Activated naive CD4-positive, alpha-beta T cell (primary cell): ENCODE measurements at places on chromosomes 3 and 15.

GRCh38 chr3:71432044-71432975 lies 151.2 kb downstream of the FOXP1 start:
- DNase-seq, result no peak

GRCh38 chr3:187678726-187679268 lies 8.6 kb upstream of the SST start:
- no peak for DNase-seq

GRCh38 chr3:161508852-161509477 lies 12.4 kb downstream of the OTOL1 start:
- no peak for DNase-seq

GRCh38 chr3:129329858-129330257 lies 51.2 kb downstream of the HMCES start:
- no peak for DNase-seq

DNA sequence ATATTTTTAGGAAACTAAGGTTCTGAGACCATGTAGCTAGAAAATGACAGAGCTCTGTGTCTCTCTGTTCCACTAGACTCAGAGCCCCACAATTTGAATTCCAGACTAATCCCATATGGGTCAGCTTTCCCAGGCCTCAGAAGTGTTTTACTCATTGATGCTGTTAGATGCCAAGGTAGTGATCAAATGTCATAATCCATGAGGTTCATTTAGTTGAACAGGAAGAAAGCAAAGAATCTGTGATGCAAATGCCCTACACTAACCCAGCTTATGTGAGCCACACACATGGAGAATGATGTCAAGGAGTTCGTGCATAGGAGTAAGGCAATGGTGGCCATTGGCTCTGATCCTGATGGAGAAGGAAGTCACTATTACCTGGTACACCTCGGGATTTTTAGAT lies 363.4 kb upstream of the RARB start:
- no peak for DNase-seq

GRCh38 chr3:63478990-63479660 lies 173.3 kb upstream of the SNTN start:
- no peak for DNase-seq

GRCh38 chr15:51401872-51402517 lies 60.5 kb downstream of the GLDN start:
- DNase-seq, result no peak

GRCh38 chr15:101305820-101306255 lies 10.8 kb upstream of the SNRPA1 start:
- DNase-seq, result no peak

DNA sequence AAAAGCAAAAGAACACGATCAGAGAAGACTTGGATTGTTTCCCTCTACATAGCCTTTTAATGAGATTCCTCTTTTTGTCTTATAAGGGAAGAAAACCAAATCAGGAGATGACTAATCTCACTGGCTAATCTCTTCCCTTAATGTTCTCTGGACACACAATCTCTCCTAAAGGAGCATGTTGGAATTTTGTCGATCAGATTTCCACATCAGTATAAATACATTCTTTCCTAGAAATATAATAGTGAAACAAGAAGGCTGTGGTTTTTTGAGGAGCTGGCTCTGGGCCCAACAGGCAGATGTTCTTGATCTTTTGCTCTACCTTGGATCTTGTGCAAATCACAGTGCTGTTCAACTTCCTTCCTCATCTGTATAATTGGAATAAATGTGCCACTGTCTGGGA lies 94.0 kb downstream of the GTPBP8 start:
- no peak for DNase-seq

DNA sequence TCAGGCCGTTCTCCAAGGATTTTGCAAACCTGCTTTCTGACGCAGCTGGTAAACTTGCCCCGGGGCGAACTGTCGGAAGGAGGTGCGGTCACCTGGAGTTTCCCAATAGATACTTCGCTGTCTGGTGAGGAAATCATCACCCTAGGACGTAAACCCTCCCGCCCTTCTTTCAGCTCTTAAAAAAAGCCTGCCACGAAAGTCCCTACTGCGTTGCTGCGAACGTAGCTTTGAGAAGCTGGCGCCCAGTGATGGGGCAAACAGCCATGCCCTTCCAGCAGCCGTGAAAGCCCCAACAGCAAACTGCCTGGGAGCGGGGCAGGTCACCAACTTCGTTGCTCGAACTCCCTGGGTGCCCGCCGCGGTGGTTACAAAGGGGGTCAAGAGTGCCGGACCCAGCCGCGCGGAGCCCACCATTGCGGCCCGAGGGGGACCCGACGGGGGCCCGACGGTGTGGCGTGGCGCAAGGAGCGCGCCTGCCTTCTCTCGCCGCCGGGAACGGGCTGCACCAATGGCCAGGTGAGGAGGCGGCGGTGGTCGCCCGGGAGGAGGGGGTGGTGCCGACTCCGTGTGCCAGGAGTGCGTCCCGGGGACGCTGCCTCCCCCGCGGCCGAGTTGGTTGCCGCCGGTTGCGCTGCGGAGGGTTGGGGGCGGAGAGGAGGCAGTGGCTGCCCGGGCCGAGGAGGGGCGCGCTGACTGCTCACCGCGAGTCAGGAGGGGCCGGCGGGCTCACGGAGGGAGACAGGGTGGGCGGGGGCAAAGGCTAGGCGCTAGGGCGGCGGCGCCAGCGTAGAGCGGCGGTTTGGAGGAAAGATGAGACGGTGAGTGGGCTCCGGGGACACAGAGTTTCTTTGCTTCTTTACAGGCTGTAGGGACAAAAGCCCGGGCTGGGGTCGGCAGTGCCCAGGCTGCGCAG lies at the start of gene PHLDB2:
Gene PHLDB2 (plus strand): TSS at position 205 of the 913 bp plus-strand sequence. CDS start 24,813 bp downstream, outside the sequence.
- DNase-seq, result no peak

DNA sequence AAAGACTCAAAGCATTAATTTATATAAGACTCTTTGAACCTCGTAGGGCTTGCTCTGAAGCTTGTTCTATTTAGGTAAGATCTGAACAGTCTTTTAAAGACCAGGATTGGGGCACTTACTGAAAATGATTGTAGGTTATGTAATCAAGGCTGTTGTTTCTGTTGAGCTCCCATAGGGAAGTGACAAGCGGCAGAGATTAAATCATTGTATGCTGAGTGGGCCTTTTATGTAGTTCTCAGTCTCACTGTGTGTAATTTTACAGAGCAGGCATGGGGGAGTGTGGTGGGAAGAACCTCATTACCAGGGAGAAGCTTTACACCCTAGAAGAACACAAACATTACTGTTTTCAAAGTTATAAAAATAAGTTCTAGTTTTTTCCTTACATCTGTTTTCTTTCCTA lies 160.0 kb upstream of the SNTN start:
- no peak for DNase-seq

GRCh38 chr3:86147119-86147518 lies 843.8 kb downstream of the VGLL3 start:
- DNase-seq, result no peak

DNA sequence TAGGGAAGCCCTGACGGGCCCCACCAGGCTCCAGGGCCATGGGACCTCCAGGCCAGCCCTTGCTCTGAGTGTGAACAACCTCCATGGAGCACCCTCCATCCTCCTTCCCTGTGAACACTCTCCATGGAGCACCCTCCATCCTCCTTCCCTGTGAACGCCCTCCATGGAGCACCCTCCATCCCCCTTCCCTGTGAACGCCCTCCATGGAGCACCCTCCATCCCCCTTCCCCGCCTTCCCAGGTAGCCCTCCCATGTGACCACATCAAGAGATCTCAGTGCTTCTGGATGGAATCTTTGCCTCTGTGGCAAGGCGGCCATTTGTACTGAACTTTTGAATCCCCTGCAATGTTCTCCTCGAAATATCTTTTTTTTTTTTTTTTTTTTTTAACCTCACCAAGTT lies 66.5 kb downstream of the CHSY1 start:
- no peak for DNase-seq

- DNase-seq, result no peak
Observed at GRCh38 chr3:115980709-115981108, 357.4 kb downstream of the GAP43 start.

- no peak for DNase-seq
Observed at GRCh38 chr15:87387766-87388165, 868.8 kb downstream of the NTRK3 start.

DNA sequence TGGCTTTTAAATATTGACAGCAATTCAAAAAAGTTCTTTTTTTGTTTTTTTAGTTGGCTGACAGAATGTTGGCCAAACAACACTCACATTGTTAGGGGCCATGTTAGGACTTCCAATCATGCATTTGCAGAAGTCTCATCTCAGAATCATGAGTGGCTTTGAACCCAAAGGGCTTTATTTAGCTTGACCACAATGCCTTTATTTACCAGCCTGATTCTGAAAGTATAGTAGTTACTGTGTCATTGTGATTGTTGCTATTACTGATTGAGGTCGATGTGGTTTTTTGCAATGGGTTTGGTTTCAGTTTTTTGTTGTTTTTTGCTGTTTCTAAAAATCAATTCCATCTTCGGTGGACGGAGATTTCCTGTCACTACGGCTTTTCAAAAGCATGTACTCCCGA lies 7.2 kb downstream of the GLDN start:
- DNase-seq, result no peak

- no peak for DNase-seq
Observed at GRCh38 chr3:8320711-8321458, 180.7 kb upstream of the LMCD1 start.

- no peak for DNase-seq
Observed at GRCh38 chr3:140706360-140706759, 28.5 kb downstream of the TRIM42 start.

- no peak for DNase-seq
Observed at GRCh38 chr3:137610723-137611122, 153.4 kb upstream of the SOX14 start.

GRCh38 chr3:193826159-193826795 lies 233.3 kb downstream of the OPA1 start:
- DNase-seq, result no peak

DNA sequence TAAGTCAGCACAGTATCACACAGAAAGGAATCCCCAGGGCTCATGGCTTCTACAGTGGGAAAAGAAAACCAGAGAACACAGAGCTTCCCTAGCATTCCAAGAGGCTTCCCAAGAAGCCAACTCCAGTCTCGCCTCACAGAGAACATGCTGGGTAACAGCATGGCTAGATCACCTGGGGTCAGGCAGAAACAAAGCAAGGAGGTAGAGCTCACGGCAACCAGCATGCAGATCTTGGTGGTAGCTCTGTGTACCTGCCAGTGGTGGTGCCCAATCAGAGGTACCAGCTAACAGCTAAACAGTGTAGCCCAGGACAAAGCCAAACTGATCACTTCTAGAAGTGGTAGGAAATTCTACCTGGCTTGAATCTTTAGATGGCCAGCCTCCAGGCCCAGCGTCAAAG lies 31.3 kb downstream of the POLQ start:
- no peak for DNase-seq

DNA sequence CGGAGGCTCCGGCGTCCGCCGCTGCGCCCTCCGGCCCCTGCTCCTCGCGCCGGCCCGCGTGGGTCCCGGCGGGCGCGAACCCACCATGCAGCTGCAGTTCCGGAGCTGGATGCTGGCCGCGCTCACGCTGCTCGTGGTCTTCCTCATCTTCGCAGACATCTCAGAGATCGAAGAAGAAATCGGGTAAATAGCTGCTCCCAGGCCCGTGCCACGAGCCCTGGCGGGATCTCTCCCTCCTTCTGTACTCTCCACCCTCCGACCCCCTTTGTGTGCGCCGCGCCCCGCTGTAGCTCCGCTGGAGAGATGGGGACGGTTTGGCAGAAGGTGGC lies 263 bp downstream of the ST8SIA2 start:
- DNase-seq, result no peak

GRCh38 chr3:133531981-133532380 lies 41.5 kb upstream of the CDV3 start:
- no peak for DNase-seq

GRCh38 chr15:96327155-96327741 lies 3.3 kb upstream of the NR2F2 start:
- no peak for DNase-seq

DNA sequence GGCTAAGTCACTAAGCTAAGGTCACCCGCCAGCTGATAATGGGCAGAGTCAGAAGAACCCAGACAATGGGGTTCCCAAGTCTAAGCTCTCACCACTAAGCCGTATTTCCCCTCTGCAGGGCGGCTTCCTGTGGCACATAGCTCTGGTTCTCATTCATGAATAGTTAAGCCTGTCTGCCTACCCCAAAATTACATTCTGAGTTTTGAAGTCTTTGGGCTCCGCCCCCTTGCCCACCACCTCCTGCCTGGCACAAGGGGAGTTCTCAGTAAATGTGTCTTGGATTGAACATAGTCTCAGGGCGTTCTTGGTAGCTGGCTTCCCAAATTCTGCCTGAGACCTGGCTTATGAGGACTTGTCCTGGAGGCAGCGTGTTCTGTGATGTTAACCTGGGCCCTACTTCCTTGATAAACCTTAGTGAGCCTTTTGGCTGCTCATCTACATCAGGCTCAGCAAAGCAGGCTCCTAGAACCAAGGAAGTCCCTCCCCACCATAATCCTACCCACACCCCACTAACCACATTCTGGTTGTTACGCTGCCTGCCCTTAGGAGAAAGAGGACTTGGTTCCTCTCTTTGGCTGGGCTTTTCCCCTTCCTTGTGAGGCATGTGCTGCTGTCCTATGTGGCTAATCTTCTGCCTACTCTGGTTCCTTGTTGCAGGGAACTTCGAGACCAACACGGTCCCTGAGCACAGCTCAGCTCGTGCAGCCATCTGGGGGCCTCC lies 54.9 kb downstream of the STARD5 start:
- no peak for DNase-seq

DNA sequence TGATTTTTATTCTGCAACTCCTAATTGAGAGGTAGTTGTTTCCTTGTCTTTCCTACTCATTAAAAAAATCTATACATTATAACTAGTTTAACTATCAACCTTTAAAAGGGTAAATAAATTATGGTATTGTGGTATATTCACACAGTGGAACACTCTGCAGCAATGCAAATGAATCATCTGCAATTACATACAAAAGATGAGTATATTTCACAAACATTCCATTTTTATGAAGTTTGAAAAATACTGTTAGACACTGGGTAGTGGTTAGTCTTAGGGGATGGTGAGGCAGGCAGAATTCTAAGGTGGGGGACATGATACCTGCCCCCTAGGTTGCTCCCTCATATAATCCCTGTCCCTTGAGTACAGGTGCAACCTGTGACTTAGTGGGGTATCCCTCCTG lies 44.0 kb upstream of the MAGI1 start:
- DNase-seq, result no peak

- DNase-seq, result no peak
Observed at GRCh38 chr15:66959875-66960274, 105.5 kb upstream of the SMAD3 start.

- no peak for DNase-seq
Observed at GRCh38 chr3:135514060-135514448, 451.5 kb upstream of the PPP2R3A start.

- DNase-seq, result no peak
Observed at GRCh38 chr3:62287392-62287927, 85.9 kb downstream of the FEZF2 start.
